NCI-H1694 (cell line): ENCODE measurements at places on chromosomes 7 and 10.

GRCh38 chr7:2445047-2445446 is 31.2 kb downstream of the GRIFIN start:
- DNase-seq: no peak

DNA sequence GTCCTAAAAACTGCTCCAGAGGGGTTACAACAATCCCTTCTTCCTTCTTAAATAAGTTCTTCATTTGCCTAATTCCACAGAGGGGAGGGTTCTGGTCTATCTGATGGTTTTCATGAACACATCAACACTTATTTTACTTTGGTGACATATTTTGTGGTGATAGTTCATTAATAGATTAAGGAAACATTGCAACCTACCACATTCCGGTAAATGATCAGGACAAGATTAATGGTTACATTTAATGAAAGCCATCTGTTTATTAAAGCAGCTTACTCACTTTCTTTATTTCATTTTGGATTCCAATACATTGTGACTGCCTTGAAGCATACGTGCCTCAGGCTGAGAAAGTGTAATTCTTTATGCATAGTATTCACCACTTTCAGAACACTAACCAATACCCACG is 101.0 kb downstream of the SKIDA1 start:
- no peak for DNase-seq

DNA sequence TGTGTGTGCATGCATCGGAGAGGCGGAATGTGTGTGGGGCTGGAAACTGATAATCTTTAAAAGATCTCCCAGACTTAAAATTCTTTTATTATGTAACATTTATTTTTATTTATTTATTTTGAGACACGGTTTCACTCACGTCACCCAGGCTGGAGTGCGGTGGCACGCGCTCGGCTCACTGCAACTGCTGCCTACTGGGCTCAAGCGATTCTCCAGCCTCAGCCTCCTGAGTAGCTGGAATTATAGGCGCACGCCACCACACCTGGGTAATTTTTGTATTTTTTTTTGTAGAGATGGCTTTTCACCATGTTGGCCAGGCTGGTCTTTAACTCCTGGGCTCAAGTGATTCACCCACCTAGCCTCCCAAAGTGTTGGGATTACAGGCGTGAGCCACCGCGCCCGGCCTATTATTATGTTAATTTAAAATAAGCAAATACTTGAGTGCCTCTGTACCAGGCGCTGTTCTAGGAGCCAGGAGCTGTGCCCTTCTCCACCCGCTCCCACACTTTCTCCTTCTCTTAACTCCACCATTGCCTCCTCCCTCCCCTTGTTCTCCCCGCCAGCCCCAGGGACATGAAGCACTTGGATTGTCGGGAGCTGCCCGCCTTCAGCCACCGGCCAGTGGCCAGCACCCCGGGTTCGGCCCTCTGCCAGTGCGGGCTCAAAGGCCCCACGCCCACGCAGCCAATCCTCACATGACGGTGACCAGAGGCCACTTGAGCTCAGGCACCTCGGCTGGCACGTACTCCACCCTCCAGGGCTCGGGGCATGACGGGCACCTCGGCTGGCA is 163.6 kb downstream of the DNAJB6 start:
- no peak for DNase-seq

DNA sequence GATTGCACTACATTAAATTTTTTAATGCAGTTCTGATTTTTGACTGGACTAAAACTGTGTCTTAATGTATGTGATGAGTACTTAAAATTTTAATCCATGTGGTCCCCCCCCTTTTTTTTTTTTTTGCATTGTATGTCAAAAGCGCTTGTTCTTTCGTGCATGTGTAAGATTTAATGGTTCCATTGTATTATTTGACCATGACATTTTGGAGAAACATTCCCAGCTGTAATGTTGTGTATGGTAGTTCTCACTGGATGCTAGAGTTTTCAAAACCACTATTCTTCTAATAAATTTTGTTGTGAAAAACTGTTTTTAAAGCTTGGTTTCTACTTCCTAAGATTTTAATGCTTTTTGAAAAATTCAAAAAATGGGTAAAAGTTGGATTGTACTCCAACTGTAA is 132.0 kb downstream of the LCOR start:
- no peak for DNase-seq

GRCh38 chr7:36670585-36671431 is 53.5 kb downstream of the AOAH start:
- DNase-seq: peak; percentile 75

DNA sequence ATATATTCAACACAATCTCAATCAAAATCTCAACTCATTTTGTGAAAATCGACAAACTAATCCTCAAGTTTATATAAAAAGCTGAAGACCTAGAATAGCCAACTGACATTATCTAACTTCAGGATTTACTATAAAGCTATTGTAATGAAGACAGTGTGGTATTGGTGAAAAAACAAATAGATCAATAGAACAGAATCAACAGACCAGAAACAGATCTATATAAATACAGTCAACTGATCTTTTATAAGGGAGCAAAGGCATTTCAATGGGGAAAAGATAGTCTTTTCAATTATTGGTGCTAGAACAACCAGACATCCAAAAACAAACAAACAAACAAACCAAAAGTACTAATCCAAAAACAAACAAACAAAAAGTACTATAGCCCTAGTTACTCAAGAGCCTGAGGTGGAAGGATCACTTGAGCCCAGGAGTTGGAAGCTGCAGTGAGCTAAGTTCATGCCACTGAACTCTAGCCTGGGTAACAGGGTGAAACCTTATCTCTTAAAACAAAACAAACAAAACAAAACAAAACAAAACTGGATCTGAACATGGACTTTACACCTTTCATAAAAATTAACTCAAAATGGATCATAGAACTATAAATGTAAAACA is 26.6 kb upstream of the AKR1D1 start:
- DNase-seq: no peak

- DNase-seq: no peak
These were observed 649 bp downstream of the IDE start for GRCh38 chr10:92573091-92573797.

DNA sequence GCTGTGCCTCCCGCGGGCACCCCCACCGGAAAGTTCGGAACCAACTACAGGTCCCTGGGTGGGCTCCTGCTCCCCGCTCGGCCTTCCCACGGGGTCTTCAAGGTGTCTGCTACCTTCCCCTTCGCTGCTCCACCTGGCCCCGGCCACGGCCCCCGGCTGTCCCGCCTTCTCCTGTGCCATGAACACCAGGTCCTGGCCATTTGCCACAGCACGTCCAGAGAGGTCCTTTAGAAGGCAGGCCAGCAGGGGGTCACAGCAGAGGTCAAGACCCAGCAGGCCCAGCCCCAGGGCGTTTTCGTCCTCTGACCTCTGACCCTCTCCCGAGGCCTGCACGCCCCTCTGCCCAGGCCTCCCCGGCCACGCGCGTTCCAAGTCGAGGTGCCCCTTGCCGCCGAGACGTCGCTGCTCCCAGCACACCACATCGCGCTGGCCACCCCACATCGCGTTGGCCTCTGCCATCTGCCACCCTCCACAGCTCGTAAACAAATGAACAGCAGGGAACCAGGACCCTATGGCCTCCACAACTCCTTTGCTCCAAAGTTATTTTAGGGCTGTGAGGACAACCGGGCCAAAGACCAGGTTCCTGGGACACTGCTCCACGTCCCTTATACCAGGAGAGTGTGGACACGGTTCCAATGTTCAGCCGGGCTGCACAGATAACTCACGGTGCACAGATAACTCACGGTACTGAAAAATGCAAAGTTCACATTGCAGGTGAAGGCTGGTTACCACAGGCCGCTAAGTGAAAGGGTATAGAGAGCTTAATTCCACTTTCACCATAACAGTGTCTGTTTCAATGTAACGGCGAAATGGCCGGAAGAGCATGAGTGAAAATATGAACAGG is 74.3 kb downstream of the CFAP46 start:
- DNase-seq: no peak

- no peak for DNase-seq
These were observed 41.7 kb upstream of the CALD1 start for GRCh38 chr7:134737566-134738345.
